Activated CD8-positive, alpha-beta memory T cell treated with anti-CD3 and anti-CD28 coated beads for 1 hour (primary cell): ENCODE measurements at places on chromosomes 7 and 10.
A peak's percentile ranks its signal among the peaks of the same experiment; 100 is the strongest.

DNA sequence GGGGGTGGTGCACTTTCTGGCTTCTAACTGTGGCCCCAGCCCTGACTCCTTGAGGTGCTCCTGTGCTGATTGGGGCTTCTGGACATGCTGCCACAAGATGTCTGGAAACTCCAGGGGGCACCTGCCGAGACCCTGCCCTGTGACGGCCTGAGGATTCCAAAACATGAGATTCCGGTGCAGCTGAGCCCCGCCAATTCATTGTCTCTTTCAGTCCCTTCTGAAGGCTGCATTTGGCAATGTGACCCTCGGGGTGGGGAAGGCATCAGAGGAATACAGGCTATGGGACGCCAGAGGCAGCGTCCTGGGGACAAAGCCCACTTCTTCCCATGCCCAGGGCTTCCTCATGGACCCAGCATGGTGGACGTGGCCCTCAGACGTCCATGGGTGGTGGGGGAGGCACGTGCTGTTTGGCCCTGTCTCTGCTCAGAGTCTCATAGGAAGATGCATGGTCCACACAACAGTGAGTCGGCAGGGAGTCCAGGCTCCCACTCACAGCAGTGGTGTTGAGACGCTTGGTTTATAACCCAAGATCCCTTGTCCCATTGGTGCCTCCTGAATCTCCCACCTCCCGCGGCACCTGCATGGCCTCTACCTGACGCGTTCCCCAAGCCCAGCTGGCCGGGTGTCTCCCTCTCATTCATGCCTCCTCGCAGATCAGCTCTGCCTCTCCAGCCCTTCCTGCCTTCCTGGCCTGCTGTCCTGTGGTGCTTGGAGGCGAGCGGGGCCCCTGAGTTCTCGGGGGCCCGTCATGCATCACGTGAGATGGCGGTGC lies 129.9 kb downstream of the WDR37 start:
- no peak for DNase-seq

GRCh38 chr7:71198391-71198790 lies 66.4 kb downstream of the GALNT17 start:
- DNase-seq: no peak

DNA sequence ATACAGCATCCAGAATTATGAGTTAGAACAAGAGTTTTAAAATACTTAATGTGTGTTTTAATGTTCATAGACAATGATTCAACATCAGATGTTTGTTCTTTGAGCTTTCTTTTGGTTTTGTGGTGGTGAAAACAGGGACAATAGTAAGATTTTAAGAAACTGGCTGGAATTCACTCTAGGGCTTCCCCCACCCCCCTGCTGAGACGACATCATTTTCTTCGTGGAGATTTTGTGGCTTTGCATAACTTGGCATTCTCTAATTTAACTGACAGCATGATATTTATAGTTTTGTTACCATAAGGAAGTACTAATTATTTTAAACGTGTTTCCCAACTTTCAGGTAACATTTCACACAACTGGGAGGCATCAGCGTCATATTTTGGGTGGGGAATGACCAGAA lies 184.1 kb downstream of the BICC1 start:
- no peak for DNase-seq

DNA sequence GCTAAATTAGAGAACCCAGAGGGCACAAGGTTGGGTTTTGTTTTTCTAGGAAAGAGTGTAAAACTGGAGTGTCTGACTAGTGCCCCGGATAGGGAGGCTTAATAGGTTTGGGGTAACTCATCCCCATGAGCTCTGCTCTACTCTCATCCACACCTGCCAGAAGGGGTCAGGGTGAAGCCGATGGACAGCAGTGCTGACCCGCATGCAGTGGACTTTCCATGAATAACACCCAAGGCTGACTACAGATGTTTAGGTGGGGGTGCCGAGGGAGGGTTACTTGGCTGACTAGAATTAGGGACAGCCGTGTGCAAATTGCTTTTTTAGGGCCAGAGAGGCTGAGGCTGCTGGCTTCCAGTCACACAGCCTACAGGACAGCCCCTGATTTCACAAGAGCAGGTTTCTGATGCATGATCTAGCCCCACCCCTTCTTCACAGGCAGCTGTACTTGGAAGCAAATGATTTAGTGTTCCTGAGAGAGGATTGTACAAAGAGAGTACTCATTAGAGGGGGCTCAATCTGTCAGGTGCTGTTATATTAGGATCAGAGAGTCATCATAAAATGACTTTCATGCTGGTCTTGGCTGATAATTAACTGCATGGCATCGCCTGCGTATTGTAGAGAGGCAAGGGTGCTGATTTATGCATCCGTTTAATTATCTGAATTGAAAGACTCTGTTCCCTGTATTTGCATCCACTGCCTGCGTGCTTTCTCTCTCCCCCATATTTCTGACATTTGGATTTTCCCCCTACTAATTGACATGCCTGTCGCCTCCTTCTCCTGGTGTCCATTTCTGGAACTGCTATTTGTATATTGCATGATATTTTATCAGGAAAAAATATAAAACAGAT lies 9.5 kb downstream of the INHBA start:
- no peak for DNase-seq

DNA sequence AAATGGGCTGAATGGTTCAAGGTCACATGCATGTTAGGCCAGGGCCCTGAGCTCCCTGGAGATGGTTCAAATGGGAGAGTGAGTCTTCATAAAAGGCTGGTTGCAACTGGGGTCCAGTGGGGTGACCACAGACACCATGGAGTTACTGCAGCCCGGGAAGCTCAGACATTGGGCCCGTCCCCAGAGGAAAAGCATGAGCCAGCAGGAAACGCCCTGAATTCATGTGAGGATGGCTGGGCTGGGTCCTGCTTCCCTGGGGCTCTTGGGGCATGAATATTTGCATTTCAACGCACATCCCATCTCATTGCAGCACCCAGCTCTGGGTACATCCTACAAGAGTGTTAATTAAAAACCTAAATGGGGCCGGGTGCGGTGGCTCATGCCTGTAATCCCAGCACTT lies 549.0 kb downstream of the TCERG1L start:
- DNase-seq: no peak

DNA sequence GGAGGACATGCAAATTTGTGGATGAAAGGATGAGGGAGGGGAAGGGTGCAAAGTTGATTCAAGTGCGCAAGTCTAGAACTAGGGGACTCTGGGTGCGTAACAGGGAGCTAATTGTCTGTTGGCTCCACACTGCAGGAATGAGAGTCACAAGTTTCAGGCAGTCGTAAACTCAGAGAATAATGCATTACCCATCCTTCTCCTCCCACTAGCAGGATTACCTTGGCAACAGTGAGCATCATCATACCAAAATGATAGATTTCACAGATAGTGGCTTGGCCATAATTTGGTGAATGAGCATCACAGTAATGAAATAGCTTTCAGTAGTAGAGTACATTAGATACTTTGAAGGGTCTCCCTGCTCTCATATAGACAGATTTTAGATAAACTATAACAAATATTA lies 565.5 kb downstream of the GALNT17 start:
- DNase-seq: no peak

DNA sequence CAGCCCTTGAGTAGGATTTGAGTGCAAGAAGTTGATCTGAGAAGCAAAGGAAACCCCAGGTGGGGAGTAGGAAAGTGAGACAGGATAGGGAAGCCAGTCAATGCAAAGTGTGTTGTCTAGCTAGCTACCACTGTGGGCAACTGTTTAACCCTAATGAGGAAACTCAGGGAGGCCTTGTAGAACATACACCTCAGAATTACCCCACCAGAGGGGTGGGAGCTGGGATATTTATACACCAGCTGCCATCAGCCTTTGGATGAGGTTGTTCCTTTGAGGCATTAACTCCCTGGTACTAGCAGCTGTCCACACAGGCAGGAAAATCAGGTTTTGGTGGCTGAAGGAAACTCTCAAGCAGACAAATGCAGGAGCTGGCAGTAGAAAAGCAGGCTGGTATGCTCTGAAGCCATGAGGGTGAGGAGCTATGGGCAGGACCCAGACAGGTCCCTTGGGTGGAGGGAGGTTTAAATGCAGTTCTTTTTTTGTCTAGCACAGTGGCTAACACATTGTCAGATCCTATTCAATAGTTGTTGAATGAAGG lies 60.1 kb upstream of the ARID5B start:
- no peak for DNase-seq

- DNase-seq: no peak
Observed at GRCh38 chr7:90492250-90492649, 22.8 kb downstream of the PTTG1IP2 start.

DNA sequence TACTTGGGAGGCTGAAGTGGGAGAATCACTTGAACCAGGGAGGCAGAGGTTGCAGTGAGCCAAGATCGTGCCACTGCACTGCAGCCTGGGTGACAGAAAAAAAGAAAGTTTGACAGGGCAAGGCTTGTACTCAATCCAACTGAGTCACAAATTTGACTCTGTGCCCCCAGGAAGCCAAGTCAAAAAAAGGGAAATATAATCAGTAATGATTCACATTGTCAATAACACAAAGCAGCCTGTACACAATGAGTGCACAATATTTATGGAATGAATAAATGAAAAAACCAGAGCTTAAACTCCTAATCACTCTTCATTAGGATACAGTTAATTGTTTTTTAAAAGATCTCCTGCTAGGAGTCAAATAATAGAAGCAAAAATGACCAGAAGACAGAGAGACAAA lies 6.4 kb downstream of the NAPEPLD start:
- DNase-seq: no peak

- no peak for DNase-seq
Observed at GRCh38 chr10:75493464-75493863, 62.0 kb downstream of the LRMDA start.

DNA sequence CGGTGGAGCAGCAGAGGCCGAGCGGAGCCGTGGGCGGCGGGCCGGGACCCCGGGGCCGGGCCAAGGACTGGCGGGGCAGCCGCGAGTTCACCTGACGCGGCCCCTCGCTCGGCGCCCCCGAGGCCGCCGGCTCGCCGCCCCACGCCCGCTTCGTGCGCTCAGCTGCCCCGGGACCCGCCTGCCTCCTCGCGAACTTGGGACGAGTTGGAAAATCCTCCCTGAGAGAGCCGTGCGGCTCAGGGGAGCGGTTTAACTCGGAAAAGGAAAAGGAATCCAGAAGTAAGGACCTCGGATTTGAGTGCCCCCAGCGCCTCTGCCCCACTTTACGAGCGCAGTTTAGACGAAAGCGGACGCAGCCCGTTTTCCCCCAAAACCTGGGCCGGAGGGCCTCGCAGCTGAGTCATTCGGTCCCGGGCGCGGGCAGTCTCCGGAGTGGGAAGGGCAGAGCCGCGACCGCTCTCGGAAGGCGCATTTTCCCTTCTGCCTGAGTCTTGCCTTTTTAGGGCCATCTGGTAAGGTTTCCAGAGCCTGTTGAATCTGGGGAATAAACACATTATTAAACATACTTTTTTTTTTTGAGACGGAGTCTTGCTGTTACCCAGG lies 744 bp downstream of the CREM start:
- DNase-seq: peak; percentile 43

DNA sequence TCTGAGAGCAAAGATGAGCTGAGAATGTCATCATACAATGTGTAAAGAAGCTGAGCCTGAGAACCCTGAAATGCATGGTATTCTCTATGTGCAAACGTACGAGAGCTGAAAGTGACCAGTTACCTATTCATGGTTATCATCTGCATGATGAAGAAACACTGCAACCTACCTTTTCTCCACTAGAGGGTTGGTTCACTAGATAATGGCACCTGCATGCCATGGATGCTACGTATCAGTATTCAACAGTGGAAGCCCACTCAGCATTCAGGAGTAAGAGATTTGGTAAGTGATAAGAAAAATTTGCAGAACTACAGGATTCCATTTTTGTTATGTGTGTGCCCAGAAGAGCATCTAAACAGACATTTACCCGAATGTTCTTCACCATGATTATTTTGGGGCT lies 145.4 kb downstream of the PTPRN2 start:
- DNase-seq: no peak

DNA sequence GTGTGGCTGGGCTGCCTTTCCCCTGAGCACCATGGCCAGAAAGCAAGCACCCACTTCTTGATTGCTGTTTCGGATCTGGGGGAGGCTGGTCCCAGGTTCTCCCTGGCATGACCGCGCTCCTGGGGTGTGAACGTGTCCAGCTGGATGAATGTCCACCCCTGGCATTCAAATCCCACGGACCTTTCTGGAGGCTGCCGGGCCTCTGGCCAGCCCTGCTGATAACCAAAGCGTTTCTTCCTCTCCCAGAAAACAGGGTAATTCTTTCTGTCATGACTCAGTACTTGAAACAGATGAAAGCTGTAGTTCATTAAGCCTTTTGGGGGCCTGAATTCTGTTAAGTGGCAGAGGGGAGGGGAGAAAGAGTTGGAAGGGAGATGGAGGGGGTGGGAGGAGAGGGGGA lies 73.1 kb upstream of the SAMD8 start:
- no peak for DNase-seq

GRCh38 chr7:155652156-155653114 lies 8.0 kb downstream of the RBM33 start:
- no peak for DNase-seq

DNA sequence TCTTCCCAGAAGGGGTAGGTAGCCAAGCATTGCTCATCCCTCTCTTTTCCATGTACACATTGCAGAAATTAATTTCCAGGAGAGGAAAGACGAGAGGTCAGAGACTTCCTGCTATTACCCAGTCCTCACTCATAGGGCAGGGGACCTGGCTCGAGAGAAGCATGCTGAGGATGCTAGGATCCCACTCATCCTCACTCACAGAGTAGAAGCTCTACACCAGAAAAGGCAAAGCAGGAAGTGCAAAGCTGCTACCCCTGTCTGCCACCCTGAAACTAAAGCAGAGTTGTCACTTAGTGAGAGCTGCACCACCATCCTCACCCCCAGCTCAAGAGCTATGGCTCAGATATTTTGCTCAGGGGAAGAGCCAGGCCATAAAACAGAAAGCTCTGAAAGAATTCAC lies 9.9 kb downstream of the OR9A2 start:
- no peak for DNase-seq

DNA sequence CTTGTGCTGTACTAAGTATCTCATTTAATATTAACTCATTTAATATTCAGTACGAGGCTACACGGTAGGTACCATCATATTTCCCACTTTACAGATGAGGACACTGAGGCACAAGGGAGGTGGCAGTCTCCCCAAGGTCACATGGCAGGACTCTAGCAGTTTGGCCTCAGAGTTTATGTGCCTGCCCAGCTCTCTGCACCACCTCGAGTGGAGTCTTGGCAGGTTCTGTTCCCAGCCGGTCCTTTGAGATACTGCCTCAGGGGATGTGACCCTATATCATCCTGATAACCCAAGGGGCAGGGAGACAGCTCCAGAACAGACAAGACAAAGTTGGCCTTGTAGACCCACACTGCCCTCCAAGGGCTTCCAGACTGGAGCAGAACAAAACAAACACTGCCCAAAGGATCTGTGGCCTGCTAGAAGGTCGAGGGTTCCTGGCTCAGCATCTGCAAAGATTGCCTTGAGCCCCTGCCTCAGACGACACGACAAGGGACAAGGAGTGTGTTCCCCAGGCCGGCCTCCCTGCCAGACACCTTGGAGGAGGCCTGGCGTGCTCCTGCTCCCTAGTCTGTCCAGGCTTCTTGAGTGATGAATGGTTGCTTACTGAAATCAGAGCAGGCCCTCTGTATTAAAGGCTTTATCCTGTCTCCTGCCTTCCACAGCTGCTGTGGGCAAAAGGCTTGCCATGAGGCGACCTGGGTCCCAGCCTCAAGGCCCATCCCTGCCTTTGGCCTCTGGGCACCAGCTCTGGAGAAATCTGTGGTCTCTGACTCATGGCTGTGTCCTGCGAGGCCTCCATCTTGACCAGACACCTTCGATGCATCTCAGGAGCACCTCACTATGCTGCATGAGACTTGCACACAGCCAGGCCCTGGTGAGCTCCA lies 3.9 kb upstream of the PWWP2B start:
- no peak for DNase-seq

GRCh38 chr7:16776053-16776452 lies 22.5 kb downstream of the TSPAN13 start:
- no peak for DNase-seq
